CMK (cell line): ENCODE measurements at places on chromosomes 2 and 18.

DNA sequence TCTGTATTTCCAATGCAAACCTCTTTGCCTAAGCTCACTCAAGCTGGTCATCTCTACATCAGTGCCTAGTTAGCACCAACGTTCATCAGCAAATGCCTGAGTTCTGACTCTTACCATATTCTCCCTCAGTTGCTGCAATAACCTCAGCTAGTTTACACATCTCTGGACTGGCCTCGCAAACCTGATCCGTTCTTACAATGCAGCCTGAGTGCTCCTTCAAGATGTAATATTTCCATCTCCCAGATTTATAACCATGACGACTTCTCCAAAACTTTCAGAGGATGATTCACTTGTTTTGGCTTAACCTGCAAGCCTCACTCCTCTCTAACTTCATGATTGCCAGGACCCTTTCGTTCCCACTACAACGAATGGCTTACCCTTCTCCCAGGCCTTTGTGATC, 69.7 kb downstream of the DIPK1C start:
- no peak for DNase-seq

DNA sequence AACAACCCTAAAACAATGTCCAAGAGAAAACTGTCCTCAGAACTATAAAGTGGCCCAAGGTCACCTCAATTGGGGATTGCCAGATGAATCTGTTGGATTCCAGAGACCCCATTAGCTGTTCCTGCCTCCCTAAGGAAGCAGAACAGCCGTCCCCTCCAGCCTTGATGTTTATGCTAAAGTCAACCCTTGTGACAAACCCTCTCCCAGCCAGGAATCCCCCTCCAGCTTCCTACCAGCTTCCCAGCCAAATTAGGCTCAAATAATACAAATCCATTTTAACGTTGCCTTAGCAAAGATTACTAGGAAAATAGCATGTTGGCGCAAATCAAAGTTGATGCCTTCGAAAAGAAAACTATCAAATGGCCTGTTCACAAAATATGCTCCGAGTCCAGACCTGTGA, 105.7 kb upstream of the DAPL1 start:
- DNase-seq, result no peak

- no peak for DNase-seq
These were observed 91.3 kb downstream of the SATB2 start for GRCh38 chr2:199366406-199366805.

- no peak for DNase-seq
These were observed 33.1 kb downstream of the MARCO start for GRCh38 chr2:118975133-118975532.

GRCh38 chr2:232113821-232114220, 152.3 kb downstream of the DIS3L2 start:
- no peak for DNase-seq

GRCh38 chr2:151459358-151459757, 49.7 kb downstream of the RIF1 start:
- DNase-seq, result no peak

DNA sequence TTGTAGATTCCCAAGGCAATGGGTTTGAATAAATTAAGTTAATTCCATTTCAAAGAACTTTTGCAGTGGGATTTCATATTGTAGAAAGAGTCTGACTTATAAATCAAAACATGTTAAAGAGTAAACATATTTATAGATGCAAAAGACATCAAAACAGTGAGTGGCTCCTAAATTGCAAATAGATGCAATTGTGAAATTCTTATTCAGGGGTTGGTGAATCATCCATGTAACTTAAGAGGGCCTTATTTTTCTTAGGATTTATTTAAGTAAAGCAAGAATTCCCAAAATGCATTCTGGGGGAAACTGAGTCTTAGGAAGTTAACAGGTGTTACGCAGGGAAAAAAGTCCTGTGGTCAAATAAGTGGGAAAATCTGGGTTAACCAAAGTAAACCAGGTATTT, 11.3 kb downstream of the TANC1 start:
- no peak for DNase-seq

DNA sequence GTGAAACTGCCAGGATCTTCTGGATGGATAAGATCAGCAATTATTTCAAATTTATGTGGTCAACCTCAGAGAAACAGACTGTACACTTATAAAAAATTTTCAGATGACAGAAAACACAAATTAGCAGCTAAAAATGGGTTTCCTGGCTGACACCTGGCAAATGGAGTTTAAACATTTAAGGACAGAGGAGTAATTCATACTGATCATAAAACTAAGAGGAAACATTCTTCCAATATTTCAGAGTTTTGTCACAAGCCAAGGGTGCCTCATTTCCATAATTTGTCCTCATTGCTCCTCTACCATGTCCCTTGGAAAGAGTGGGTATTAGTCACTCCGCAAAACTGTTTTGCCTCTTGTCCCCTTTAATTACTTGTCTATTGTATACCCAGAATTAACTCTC, 70.2 kb downstream of the TMEFF2 start:
- no peak for DNase-seq

GRCh38 chr2:202479090-202479489, 103.0 kb downstream of the BMPR2 start:
- DNase-seq, result no peak

GRCh38 chr2:223811757-223812156, 25.6 kb downstream of the AP1S3 start:
- DNase-seq, result no peak

DNA sequence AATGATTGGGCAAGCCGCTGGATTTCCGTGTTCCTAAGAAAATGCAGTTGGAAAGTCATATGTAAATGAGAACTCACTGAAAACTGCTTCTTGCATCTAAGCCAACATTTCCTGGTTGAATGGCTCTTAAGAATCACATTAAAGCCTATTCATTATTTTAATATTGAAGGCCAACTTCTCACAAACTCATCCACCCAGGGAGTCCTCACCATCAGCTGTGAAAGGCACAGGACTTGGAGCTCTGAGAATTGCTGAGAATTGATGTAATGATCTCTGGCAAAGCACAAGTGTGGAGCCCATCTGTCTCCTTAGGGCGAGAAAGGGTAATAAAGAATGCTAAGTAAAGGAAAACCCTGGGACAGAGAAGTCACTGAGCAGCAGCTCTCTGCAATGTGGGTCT, 55.9 kb upstream of the APCDD1 start:
- DNase-seq, result no peak
